ENCODE measurements at places on chromosomes 7 and 10. TPM values are rescaled to one million over a fixed set of nuclear protein-coding genes. Genes with fewer than 3 reads are reported as not detected.
A peak's percentile ranks its signal among the peaks of the same experiment; 100 is the strongest.

GRCh38 chr7:44694766-44695165 is 53.9 kb upstream of the ZMIZ2 start:
- no peak for DNase-seq

- DNase-seq = no peak
Observed at GRCh38 chr10:35926846-35927245, 284.8 kb upstream of the FZD8 start.

The HOXA4 gene
- total RNA-seq = not detected

GRCh38 chr10:129305046-129305445 is 162.0 kb upstream of the MGMT start:
- no peak for DNase-seq

DNA sequence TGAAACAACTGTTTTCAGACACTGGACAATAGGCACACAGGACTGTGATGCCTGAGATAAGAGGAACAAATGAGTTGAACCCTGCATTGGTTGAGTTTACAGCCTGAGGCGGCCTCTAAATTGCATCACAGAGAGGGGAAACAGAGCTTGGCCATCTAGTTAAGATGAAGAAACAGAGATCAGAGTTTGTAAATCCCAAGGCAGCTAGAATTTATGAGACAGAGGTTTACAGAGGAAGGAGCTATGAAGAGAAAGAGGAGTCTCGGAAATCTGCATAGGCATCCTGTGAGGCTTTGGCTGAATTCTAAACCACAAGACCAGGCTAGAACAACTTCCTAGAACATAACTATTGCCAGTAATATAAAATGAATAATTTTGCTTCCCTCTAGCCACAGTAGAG is 41.0 kb upstream of the OIT3 start:
- DNase-seq = no peak

DNA sequence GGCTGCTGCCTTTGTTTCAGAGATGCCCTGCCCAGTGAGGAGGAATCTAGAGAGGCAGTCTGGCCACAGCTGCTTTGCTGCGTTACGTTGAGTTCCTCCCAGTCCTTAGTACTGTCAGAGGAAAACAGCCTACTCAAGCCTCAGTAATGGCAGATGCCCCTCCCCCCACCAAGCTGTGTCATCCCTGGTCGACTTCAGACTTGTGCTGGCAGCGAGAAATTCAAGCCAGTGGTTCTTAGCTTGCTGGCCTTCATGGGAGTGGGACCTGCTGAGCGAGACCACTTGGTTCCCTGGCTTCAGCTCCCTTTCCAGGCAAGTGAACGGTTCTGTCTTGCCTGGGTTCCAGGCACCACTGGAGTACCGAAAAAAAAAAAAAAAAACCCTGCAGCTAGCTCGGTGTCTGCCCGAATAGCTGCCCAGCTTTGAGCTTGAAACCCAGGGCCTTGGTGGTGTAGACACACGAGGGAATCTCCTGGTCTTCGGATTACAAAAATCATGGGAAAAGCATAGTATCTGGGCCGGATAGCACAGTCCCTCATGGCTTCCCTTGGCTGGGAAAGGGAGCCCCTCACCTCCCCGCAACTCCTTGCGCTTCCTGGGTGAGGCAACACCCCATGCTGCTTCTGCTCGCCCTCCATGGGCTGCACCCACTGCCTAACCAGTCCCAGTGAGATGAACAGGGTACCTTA is 9.1 kb downstream of the SDHAF3 start:
- no peak for DNase-seq

The FAM25A gene
- total RNA-seq = not detected

The WEE2 gene
- not detected for total RNA-seq

DNA sequence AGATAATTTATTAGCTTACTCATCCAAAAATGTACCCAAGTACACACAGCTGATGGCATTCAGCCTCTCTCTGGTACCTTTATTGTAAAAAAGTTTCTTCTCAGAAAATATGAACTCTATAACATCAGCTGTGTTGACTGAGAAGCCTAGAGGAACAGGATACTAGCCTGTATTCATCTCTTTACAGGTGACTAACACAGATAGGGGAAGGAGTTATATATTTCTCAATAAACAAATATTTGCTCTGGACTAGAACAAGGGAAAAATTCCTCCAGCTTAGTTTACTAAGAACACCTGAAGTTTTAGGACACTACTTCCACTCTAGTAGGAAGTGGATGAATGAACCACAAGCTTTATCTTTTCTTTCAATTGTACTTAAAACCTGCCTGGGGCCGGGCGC is 67.8 kb downstream of the ZNF248 start:
- no peak for DNase-seq

The PLXNA4 gene
- total RNA-seq = 4.1 TPM

DNA sequence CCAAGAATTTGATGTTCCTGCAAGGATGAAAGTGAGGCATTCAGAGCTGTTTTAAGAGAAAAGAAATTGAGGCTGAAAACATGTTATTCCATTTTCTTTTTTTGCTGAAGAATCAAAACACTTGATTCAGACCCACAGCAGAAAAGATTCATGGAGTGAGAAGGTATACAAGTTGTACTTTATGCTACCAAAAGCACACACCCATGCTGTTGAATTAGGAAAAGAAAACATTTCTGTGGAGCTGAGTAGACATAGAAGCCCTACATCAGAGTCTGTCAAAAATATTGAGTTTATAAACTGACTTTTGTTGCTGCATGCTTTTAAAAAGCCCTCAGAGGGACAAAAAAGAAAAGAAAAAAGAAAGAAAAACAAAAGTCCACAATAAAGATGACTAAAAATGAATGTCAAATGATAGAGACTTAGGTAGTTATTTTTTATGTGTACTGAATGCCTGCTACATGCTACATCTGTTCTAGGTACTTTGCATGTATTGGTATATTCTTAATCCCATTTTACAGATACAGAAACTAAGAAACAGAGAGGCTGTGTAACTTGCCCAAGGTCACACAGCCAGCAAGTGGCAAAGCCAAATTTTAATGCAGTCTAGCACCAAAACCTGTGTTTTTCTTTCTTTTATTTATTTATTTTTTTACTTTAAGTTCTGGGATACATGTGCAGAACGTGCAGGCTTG is 71.7 kb upstream of the PALS2 start:
- DNase-seq = no peak

- DNase-seq = no peak
Observed at GRCh38 chr7:104371216-104371979, 43.0 kb downstream of the LHFPL3 start.

The MSS51 gene
- 7.3 TPM for total RNA-seq

DNA sequence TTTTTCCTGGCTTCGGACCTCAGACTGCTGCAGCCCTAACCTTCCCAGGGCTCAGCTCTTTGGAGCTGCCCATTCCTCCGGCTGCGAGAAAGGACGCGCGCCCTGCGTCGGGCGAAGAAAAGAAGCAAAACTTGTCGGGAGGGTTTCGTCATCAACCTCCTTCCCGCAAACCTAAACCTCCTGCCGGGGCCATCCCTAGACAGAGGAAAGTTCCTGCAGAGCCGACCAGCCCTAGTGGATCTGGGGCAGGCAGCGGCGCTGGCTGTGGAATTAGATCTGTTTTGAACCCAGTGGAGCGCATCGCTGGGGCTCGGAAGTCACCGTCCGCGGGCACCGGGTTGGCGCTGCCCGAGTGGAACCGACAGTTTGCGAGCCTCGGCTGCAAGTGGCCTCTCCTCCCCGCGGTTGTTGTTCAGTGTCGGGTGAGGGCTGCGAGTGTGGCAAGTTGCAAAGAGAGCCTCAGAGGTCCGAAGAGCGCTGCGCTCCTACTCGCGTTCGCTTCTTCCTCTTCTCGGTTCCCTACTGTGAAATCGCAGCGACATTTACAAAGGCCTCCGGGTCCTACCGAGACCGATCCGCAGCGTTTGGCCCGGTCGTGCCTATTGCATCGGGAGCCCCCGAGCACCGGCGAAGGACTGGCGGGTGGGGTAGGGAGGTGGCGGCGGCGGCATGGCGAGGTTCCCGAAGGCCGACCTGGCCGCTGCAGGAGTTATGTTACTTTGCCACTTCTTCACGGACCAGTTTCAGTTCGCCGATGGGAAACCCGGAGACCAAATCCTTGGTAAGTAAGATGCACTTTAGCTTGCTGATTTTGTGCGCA is at the start of gene PLXDC2:
Gene PLXDC2, plus strand, starts transcription at position 22 of the 820 bp plus-strand sequence.
- peak; percentile 45 for DNase-seq

The OR2A12 gene
- total RNA-seq = not detected

GRCh38 chr7:44482502-44483485 is 7.7 kb downstream of the NUDCD3 start:
- no peak for DNase-seq

The CYP2E1 gene
- 0.29 TPM for total RNA-seq

The CLCN1 gene
- 0.30 TPM for total RNA-seq

GRCh38 chr10:131354380-131354779 is 42.9 kb upstream of the TCERG1L start:
- no peak for DNase-seq

DNA sequence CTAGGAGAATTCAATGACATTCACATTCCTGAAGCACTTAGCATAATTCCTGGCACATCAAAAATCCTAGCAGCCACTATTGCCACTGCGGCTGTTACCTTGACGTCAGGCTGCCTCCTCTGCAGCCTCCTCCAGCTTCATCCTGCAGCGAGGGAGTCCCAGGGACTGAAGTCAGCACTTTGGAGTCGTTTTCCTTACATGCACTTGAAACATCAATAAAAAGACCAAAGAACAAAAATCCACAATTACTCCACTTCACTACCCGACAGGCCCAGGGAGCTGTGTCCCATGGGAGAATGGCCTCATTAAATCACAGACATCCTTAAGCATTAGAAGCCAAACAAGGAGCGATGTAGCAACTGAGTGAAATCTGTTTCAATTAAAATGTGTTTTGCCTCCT is 48.6 kb upstream of the NANOS1 start:
- DNase-seq = no peak
